Heart left ventricle (tissue), 16 donors: ENCODE measurements at places on chromosomes 3 and 15. TPM values are rescaled to one million over a fixed set of nuclear protein-coding genes. Genes with fewer than 3 reads are reported as not detected.

GRCh38 chr15:60413231-60413824 lies 15.5 kb upstream of the ANXA2 start:
- H3K4me3 ChIP-seq, result no peak overlapping the region
- H3K4me1 ChIP-seq, result no peaks in the 10 kb centered on the region
- no peaks in the 10 kb centered on the region for H3K36me3 ChIP-seq
- DNase-seq, result no peak

- no peak for DNase-seq
- H3K36me3 ChIP-seq, result no peaks in the 10 kb centered on the region
- no peaks in the 10 kb centered on the region for H3K4me1 ChIP-seq
Measured at GRCh38 chr3:32848215-32848614, 30.4 kb downstream of the TRIM71 start.

DNA sequence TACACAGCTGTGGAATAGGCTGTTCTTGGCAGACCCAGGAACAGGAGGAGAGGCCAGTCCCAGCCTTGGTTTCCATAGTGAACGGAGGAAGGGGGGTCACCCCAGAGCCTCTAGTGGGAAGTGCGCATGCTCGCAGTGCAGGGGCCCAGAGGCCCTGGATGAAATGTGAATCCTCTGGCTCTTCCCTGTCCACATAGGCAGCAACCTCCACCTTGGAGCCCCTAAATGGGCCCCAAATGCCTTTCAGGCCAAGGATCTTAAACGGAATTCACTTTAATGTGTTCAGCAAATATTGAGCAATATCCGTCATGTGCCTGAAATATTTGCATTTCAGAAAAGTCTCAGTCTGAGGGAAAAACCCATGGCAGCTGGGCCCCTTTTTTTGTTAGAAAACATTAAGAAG lies 3.3 kb upstream of the NDN start:
- no peak overlapping the region for H3K27ac ChIP-seq
- H3K4me3 ChIP-seq, result no peak overlapping the region
- H3K4me1 ChIP-seq, result no peaks in the 10 kb centered on the region
- no peaks in the 10 kb centered on the region for H3K27me3 ChIP-seq

DNA sequence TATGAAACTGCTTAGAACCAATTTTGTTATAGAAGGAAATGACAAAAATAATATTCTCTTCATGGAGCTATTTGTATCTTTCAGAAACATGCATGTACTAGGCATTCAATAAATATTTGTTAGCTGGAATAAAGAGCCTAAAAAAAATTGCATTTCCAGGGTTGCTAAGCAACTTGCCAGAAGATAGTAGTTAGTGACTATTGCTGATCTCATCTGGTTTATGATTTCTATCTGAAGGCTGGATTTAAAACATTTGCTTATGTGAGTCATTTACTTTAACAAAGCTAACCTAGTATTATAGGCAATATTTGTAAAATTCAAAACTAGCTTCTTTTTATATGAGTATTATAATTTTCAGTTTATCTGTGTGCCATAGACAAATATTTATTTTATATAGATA lies 78.3 kb downstream of the NAALADL2 start:
- H3K27ac ChIP-seq, result no peak overlapping the region
- no peak overlapping the region for H3K4me3 ChIP-seq
- H3K4me1 ChIP-seq, result no peaks in the 10 kb centered on the region
- no peaks in the 10 kb centered on the region for H3K36me3 ChIP-seq
- no peaks in the 10 kb centered on the region for H3K27me3 ChIP-seq

DNA sequence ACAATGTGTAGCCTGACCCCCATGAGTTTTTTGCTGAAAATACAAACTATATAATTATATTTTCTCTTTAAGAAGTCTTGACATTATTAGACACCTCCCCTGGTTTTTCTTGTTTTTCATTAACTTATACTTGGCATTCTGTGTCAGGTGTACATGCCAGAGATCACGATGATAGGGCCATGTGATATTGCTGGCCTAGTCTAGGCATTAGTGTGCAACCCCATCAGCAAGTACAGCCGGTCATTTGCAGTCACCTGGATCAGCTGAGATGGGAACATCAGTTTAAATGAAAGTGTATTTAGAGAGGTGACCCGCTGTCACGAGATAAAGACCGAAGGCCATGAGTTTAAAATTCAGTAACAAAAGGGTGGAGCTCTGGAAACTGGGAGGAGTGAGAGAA lies 12.6 kb upstream of the SPPL2A start:
- no peaks in the 10 kb centered on the region for H3K36me3 ChIP-seq
- H3K27ac ChIP-seq, result no peak overlapping the region
- no peaks in the 10 kb centered on the region for H3K27me3 ChIP-seq

DNA sequence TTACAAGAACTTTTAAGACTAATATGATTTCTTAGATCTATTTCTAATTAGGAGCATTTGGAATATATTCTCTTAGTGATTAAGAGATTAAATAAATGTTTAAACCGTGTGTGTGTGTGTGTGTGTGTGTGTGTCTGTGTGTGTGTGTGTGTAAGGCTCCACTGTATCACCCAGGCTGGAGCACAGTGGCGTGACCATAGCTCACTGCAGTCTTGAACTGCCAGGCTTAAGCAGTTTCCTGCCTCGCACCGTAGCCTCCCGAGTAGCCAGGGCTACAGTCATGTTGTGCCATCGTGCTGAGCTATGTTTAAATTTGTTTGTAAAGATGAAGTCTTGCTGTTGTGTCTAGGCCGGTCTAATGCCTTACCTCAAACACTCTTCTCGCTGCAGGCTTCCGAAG lies 109.4 kb downstream of the KLHL25 start:
- peaks cover 94% of the 10 kb centered on the region for H3K36me3 ChIP-seq
- no peak overlapping the region for H3K4me3 ChIP-seq
- no peak for DNase-seq
- H3K27ac ChIP-seq, result peak overlapping the region; percentile 35

- no peaks in the 10 kb centered on the region for H3K4me1 ChIP-seq
- peak; percentile 24 for DNase-seq
- no peak overlapping the region for H3K27ac ChIP-seq
- H3K36me3 ChIP-seq, result no peaks in the 10 kb centered on the region
- H3K4me3 ChIP-seq, result no peak overlapping the region
- no peaks in the 10 kb centered on the region for H3K27me3 ChIP-seq
Measured at GRCh38 chr3:81352867-81353266, 408.6 kb downstream of the GBE1 start.

DNA sequence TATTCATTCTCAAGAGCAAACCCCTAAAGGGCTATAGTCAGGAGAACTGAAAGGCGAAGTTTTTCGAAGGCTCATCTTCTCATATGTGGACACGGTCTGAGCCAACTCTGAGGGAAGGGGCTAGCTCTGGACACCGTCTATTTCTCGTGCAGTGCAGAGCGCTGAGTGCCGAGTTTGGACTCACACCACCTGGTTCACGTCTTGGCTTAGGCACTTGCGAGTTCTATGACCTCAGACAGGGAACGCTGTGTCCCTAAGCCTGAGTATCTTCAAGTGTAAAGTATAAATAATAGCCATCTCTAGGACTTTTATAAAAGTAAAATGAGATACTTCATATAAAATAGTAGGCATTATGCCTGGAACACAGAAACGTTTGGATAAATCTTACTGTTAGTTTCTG lies 223.7 kb downstream of the FMN1 start:
- no peaks in the 10 kb centered on the region for H3K27me3 ChIP-seq
- no peak overlapping the region for H3K4me3 ChIP-seq
- no peaks in the 10 kb centered on the region for H3K4me1 ChIP-seq
- no peaks in the 10 kb centered on the region for H3K36me3 ChIP-seq
- H3K27ac ChIP-seq, result no peak overlapping the region
- no peak for DNase-seq

DNA sequence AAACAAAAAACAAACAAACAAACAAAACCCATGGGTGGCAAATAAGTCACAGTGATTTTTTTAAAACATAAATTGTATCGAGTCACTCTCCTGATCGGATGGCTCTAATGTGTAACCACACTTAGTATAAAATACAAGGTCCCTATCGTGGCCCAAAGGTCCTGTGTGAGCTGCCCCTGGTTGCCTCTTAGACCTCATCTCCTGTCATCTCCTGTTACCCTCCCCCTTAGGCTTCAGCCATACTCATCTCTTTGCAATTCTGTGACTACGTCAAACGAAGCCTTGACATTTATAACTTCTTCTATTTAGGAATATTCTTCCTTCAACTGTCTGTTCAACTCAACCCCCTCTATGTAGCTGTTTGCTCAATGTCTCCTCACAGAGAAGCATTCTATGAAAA lies 43.9 kb upstream of the TTBK2 start:
- H3K36me3 ChIP-seq, result peaks cover 100% of the 10 kb centered on the region
- H3K4me3 ChIP-seq, result no peak overlapping the region
- no peaks in the 10 kb centered on the region for H3K4me1 ChIP-seq
- H3K27me3 ChIP-seq, result no peaks in the 10 kb centered on the region
- no peak overlapping the region for H3K27ac ChIP-seq

C3orf49 gene
- not detected for total RNA-seq

ADCY5 gene
- 276 TPM for total RNA-seq

LMAN1L gene
- 5.3 TPM for total RNA-seq

SLITRK3 gene
- total RNA-seq, result not detected

PLA2G4D gene
- total RNA-seq, result not detected
